ENCODE measurements at places on chromosomes 16 and 17.

- no peak for DNase-seq
Observed at GRCh38 chr16:79943736-79944135, 343.2 kb upstream of the MAF start.

GRCh38 chr16:22071331-22071910 is 20.9 kb upstream of the VWA3A start:
- DNase-seq: no peak

DNA sequence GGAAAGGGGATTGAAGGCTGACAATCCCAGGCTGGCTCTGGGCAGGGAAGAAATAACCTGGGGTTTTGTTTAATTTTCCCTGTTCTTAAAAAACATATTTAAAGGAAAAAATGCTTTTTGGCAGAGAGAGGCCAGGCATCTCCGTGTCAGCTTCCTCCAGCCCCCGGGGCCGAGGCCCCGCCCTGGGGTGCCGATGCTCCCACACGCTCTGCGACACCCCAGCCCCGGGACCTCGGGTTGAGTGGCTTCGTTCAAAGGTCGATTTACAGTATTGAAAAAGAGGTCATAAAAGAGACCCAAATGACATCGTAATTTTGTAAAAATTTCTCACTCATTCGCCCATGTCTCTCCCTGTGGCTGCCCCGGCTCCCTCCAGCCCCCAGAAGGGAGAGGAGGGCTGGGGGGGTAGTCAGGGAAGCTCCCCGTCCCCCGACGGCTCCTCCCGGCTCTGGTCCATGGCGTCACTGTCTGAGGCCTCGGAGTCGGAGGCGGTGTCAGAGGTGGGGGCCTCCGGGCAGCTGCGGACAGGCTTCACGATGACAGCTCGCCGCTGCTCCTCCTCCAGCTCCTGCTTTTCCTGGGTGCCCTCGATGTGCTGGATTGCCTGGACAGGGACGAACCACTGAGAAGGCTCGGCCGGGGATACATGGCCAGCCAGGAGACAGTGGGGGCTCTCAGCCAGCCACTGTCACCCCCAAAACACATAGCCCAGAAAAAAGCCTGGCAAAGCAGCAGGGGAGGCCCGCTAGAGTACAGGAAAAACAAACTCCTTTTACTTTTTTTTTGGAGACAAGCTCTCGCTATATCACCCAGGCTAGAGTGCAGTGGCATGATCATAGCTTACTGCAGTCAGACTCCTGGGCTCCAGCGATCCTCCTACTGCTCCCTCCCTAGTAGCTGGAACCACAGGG is 14.9 kb downstream of the TFAP4 start:
- no peak for DNase-seq

DNA sequence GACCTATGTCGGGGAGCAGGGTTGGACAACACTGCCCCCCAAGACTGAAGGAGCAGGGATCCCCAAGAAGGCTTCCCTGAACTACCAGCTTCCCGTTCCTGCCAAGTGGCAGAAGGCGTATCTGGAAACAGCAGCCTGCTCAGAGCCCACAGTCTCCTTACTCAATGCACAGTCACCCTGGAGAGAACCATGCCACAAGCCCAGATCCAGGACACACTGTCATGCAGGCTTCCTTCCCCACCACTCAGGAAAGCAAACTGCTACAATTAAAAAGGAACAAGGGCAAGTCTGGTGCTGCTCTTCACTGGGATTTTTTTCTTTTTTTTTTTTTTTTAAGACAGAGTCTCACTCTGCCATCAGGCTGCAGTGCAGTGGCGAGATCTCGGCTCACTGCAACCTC is 8.2 kb downstream of the WDR45B start:
- DNase-seq: no peak

DNA sequence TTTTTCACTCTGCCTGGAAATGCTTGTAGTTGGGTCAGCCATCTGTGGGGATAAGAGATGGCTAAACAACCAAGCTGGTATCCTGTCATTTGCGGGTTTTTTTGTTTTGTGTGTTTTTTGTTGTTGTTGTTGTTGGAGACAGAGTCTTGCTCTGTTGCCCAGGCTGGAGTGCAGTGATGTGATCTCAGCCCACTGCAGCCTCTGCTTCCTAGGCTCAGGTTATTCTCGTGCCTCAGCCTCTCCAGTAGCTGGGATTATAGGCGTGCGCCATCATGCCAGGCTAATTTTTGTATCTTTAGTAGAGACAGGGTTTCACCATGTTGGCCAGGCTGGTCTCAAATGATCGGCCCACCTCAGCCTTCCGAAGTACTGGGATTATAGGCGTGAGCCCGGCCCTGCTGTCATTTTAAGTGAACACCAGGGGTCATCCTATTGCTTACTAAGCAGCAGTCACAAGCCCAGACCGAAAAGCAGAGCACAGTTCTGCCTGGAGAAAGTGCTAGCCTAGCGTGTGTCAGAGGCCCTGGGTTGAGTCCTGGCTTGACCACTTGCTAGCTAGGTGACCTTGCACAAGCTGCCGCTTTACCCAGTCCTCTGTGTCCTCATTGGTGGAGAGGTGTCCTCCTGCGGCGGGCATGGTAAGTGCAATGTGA is 4.6 kb downstream of the SMCR8 start:
- peak; percentile 19 for DNase-seq

GRCh38 chr16:15613676-15614075 is 29.3 kb downstream of the MARF1 start:
- no peak for DNase-seq

DNA sequence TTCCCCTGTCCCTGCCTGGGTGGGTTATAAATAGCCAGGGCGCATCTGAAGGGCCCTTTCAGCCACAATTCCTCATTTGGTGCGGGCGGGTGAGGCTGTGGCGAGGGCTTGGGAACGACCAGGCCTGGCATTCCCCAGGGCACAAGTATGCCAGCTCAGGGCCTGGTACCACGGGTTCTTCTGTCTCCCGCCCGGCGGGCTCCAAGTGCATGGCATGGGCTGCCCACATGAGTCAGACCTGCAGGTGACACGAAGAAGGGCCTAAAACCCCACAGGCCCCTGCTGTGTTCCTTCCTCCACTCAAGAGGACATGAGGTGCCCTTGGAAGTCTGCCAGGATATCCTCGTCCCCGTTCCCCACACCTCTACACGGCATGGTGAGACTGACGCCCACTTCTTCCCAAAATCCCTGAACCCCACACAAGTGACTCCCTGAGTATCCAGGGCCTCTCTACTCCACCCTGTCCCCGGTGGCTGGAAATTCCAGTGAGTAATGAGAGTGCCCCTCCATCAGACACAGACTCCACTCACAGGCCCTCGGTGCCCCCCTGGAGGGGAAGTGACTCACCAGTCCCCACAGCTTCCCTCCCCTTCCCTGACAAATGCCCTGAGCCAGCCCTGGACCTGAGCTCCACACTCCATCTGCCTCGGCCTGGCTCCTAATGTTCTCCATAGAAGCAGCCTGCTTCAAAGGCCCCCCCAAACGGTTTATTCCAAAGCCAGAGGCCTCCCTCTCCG is 68.8 kb downstream of the ABR start:
- DNase-seq: peak; percentile 73

GRCh38 chr16:53908731-53909130 is 204.8 kb downstream of the FTO start:
- no peak for DNase-seq

DNA sequence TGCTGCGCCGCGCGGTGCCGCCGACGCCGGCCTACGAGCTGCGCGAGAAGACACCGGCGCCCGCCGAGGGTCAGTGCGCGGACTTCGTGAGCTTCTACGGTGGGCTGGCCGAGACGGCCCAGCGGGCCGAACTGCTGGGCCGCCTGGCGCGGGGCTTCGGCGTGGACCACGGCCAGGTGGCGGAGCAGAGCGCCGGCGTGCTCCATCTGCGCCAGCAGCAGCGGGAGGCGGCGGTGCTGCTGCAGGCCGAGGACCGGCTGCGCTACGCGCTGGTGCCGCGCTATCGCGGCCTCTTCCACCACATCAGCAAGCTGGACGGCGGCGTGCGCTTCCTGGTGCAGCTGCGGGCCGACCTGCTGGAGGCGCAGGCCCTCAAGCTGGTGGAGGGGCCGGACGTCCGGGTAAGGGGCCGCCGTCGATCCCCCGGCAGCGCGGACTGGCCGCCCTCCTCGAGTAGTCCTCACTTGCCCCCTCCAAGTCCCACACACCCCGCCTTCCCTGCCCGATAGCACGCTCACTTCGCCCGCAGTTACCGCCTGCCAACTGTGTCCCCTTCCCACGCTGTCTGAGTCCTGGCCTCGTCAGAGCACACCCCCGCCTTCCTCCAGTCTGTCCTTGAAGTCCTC is 470 bp downstream of the MLYCD start:
- DNase-seq: no peak

GRCh38 chr17:61770752-61771533 is 92.4 kb downstream of the BRIP1 start:
- DNase-seq: no peak

- no peak for DNase-seq
Observed at GRCh38 chr17:10598621-10599020, 49.2 kb upstream of the MYH2 start.

DNA sequence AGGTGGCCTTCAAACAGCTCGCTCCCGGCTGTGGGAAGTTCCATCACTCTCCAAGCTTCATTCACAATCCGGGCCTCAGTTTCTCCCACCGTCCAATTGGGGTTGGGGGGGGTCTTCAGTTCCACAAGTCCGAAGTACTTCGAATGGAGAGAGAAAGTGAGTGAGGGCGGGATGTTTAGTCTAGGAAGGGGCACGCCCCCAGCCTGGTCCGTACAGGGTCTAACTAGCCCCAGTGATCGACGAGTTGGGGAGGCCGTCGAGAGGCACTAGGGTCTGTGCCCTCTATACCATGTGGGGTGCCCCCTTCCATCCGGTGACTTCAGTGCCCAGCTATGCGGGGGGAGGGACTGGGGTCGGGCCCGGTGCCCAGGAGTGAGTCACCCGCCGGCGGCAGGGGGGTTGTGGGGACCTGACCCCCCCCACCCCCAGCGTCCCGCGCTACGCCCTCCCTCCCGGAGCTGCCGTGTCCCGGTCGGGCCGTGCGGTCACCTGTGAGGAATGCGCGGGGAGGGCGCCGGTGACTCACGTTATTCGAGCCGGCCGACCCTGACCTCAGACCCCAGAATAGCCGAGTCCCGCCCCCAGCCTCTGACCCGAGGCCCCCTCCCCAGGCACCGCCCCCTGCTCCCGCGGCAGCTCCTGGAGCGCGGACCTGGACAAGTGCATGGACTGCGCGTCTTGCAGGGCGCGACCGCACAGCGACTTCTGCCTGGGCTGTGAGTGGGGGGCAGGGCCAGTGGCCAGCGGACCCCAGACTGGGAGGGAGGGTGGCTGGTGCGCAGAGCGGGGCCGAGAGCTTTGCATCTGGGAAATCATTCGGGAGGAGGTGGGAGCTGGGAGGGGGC is 658 bp downstream of the TNFRSF12A start:
- DNase-seq: peak; percentile 47

GRCh38 chr17:58568044-58568799 is 53.8 kb upstream of the MTMR4 start:
- no peak for DNase-seq

DNA sequence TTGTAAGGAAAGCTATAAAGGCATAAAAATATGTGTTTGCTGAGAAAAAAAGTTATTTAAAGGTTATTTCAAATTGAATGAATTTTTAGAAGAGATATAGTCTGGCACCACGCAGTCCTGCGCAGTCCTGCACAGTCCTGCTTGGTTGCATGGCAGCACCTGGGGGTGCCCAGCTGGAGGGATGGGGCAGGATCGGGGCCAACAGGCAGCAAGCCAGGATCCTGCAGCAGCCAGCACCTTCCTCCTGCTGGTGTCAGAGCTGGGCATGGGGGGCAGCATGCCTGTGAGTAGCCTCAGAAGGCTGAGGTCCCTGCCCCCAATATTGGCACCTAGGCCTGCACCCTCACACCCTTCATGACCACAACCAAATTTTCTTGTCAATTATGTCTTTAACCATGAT is 46.0 kb downstream of the GLG1 start:
- no peak for DNase-seq

GRCh38 chr17:7308625-7309433 is 1.4 kb downstream of the EIF5A start:
- DNase-seq: peak; percentile 60

DNA sequence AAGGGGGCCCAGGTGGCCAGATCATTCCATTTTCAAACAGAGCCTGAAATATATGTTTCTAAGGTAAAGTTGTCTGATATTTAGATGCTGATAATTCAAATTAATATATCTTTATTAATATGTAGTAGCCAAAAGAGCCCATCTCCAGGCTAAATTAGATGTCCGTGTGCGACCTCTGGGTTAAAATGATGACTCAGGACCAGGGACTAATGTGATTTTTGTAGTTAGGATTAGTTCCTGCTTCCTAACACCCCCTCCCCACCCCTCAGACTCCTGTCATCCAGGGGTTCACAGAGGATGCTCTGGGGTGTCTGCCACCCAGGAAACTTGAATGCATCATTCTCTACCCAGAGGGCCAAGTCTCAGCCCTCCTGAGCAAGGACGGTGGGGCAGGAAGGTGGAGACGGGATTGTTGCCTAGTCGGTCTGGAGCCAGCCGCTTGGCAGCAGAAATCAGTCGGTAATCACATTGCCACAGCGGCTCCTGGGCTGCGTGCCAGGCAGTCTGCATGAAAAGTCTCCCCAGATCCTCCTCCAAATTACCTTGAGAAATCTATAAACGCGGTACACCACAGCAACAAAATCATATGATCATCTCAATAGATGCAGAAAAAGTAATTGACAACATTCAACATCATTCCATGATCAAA is 29.8 kb downstream of the CNGB1 start:
- no peak for DNase-seq

DNA sequence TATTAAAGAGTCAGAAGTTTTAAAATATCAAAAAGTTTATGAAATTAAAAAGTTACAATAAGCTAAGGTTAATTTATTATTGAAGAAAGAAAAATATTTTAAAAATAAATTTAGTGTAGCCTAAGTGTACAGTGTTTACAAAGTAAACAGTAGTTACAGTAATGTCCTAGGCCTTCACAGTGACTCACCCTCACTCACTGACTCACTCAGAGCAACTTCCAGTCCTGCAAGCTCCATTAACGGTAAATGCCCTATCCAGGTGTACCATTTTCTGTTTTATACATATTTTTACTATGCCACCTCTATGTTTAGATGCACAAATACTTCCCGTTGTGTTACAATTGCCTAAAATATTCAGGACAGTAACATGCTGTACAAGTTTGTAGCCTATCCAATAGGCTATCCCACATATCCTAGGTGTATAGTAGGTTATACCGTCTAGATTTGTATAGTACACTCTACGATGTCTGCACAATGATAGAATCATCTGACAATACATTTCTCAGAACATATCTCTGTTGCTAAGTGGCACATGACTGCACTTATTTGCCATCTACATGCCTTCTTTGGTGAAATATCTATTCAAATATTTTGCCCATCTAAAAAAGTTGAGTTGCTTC is 67.2 kb upstream of the WSB1 start:
- DNase-seq: no peak

DNA sequence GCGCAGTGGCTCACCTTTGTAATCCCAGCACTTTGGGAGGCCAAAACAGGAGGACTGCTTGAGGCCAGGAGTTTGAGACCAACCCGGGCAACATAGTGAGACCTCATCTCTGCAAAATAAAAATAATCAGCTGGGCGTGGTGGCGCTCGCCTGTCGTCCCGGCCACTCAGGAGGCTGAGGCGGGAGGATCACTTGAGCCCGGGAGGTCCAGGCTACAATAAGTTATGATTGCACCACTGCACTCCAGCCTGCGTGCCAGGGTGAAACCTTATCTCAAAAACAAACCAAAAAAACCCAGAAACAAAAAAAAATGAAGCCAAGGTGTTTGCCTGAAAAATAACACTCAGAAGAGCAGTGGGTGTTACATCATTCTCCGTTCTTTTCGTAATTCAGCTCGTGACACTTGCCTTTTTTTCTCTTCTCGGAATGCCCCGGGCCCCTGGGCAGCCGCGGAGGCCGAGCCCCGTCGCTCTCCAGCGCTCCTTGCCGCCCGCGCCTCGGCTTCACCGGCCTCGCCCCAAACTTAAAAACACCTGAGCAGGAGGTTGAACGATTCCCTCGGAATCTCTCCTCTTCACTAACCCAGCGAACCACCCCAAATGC is 17.0 kb downstream of the PRCD start:
- no peak for DNase-seq

GRCh38 chr17:49022391-49022941 is 25.3 kb downstream of the IGF2BP1 start:
- DNase-seq: no peak

All from amniotic stem cell (primary cell).